Uterus (tissue), 4 donors: ENCODE measurements at places on chromosomes 7 and 10. TPM values are rescaled to one million over a fixed set of nuclear protein-coding genes. Genes with fewer than 3 reads are reported as not detected.
A peak's percentile ranks its signal among the peaks of the same experiment; 100 is the strongest.

DNA sequence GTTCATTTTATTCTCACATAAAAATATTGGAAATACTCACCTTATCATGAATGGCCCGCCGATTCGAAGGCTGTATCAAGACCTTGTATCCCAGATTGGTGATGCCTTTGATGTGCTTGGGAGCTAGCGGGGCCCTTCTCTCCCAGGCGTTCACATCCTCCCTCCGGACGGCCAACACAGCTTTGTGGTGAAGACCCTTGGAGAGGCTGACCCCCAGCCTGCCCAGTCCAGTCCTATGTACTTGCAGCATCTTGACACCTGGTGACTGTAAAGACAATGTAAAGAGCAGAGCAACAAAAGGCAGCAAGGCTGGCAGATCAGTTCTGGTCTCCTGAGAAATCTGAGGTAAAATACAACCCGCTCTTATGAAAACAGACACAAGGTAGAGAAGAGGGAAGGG, 10.6 kb downstream of the AASS start:
- no peak for DNase-seq

DNA sequence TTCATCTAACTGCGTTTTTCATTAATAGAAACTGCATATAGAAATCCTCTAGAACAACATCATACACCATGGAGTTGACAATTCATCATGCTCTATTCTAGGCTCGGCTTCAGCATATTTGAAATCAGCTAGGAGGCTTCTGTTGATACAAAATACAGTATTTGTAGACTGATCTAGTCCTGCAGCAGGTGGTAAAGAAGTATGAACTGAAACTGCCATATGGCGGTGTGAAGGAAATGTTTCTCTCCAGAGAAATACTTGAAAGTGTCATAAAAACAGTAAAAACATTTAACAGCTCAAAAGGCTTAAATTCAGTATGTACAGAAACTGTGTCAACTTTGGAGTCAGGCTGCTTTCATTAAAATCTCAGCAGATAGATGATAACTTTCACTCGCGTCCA, 32.0 kb upstream of the MYO3A start:
- no peak for DNase-seq

DNA sequence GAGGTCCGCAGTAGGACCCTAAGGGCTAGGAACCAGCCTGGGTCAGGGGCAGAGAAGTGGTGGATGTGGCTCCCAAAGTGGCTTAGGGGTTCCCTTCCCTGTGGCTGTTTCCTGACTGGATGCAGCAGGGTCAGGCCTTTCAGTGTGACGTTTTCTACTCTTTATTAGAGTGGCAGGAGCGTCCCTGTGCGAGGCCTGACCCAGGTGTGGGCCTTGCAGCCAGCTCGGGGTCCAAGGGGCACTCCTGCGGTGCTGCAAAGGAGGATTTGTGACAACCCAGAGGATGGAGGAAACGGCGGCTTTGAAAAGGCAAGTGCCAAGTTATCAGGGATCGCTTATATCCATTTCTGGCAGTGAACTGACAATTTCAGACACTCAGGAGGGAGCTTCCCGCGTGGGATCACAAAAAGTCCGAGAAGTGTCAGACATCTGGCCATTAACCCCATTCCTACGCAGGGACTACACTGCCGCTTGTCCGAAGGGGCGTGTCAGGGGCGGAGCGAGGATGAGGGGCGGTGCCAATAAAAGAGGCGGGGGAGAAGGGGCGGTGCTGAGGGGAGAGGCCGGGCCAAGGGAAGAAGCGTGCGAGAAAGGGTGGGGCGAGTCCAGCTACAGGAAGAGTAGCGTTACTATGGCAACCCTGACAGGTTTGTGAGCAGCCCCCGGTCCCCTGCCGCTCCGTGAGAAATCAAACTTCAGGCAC, 98.8 kb upstream of the ZNF722 start:
- DNase-seq: peak; percentile 64

GRCh38 chr10:10629512-10629911, 388.2 kb upstream of the CELF2 start:
- no peak for DNase-seq

DNA sequence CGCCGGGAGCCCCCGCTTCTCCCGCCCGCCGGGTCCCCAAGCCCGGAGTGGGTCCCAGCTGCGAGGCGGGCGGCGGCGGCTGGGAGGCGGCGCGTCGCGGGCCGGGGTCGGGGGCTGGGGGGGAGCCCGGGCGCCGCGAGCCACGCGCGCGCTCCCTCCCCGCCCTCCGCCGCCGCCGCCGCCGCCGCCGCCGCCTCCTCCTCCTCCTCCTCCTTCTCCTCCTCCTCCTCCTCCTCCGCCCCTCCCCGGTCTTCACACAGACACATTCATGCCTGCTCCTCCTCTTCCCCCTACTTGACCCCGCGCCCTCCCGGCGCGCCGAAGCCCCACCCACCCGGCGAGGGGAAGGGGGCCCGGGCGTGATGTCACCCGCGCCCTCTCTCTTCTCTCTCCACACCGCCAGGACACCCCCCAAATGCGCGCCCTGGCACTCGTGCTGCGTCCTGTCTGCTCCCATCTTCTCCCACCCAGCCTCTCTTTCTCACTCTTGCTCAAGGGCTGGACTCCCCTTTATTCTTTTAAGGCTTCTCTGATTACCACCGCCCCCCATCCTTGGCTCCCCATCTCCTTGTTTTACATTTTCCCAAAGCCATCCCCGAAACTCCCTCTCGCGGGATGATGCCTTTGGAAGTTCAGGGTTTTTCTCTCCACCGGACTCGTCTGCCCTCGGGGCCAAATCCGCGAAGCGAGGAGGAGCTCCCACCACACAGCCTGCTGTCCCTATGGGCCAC, 967 bp upstream of the GLI3 start:
- DNase-seq: peak; percentile 89

GRCh38 chr7:17441557-17441956, 143.1 kb downstream of the AHR start:
- no peak for DNase-seq

The PROSER2 gene
- 2.1 TPM for total RNA-seq

DNA sequence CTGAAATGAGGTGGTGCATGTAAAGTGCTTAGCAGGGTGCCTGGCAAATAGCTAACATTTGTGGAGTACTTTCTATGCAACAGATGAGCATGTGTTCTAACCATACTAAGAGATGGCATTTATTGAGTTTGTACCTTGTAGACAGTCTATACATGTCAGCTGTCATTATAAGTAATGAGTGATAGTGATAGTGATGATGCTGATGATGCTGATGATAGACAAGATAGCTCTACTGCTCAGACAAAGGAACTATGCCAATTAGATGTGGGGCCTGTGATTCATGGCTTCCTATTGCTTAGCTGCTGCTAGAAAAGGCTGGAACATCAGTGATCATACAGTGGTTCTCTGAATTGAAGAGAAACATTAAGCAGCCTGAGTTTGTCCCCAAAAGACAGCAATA, 585.8 kb downstream of the KCNMA1 start:
- DNase-seq: no peak

DNA sequence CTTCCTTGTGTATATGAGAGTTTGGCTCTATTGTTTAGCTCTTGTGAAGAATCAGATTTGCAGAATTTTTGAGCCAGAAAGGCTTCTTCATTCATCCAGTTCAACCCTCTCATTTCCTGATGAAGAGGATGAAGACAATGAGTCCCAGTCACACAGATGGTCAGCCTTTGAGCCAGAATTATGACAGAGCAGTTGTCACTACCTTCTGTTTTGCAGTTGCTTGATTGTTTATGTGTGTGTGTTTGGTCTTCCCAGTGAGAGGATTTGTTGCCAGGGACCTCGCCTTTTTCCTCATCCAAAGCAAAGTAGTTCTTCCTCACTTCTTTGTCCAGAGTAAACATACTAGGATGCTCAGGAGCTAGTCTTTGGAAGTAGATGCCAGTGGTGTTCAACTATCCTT, 15.6 kb downstream of the MDFIC start:
- DNase-seq: no peak

DNA sequence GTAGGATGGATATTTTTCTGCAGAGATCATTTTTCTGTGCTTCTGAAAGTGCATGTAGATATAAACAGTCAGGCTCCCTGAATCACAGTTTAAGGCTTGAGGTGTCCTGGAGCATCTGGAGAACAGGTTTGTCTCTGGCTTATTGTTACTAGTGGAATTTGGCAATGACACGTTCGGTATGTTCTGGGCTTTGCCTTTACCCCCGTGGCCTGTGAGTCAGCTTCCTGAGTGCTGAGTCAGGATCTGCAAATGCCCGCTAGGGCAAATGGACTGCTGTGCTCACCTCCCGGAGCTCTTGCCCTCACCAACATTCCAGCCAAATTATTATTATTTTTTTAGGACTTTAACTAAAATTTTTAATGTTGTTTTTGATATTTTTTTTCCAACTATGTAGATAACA, 192.5 kb upstream of the PRSS1 start:
- DNase-seq: no peak

GRCh38 chr7:37916673-37917660, at the start of gene SFRP4:
TSS of gene SFRP4 (minus strand) at chr7:37916817. CDS start at chr7:37916537, 280 bp downstream.
- DNase-seq: peak; percentile 85

DNA sequence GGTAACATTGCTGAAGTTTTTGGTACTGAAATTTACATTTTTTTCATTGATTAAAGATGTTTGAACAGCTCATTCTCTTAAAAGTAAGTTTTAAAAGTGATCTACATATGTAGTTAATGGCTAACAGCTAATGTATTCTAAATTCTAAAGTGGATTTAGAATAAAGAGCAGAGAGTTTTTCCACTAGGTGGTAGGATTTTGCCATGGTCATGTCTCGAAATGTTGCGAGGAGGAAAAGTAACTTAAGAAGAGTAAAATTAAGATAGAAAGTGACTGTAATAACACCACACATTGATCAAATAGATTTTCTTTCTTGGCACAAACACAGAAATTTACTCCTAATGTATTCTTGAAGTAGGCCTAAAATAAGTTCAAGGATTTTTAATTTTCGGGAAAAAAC, 19.8 kb downstream of the LSMEM1 start:
- no peak for DNase-seq

DNA sequence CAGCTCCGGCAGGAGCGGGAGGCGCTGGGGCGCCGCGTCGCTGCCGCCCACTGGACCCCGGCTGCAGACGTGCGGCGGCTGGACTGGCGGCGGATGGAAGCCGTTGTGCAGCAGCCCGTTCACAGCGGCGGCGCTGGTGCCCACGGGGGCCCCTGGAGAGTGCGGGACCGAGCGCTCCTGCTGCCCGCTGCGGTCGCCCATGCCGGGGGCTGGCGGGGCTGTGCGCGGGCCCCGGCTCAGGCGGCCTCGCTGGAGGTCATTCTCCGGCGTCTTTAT, 413 bp downstream of the PANK1 start:
- no peak for DNase-seq

DNA sequence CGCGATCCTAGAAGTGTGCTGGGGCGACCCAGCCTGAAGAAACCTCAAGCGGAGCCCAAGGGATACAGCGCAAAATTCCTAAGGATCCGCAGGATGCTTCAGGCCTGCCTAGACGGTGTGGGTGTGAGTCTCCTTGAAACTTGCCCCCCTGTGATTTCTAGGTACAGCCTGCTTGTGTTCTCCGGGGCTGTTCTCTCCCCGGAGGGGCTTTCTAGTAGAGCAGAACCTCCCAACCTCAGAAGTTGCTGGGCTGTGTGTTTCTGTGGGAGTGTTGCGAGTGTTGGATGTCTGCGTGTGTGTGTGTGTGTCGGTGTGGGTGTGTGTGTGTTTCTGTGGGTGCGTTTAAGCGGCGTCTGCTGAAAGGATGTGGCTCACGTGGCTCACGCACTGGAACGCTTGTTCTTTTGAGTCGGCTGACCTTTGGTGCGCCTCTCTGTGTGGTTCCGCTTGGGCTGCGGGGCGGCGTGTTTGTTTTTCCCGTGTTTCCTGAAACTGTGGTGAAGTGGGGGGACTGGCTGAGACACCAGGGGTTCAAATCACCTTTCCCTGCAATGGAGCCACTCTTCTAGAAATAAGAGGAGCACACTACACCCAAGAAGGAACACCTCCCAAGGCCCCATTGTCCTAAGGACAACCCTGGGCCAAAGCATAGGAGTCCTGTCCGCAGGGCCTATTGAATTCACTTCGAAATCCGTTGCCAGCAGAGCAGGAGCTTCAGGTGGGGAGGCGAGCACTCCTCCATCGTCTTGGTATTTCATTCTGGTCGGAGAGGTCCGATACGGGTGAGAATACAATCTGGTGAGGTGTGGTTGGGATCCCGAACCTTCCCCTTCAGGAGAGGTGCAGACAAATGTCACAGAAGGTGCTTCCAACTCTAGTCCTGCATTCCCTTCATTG, 25.1 kb upstream of the ZNF273 start:
- no peak for DNase-seq

The CALML5 gene
- total RNA-seq: not detected

The FFAR4 gene
- not detected for total RNA-seq

The SORCS1 gene
- total RNA-seq: 0.29 TPM

DNA sequence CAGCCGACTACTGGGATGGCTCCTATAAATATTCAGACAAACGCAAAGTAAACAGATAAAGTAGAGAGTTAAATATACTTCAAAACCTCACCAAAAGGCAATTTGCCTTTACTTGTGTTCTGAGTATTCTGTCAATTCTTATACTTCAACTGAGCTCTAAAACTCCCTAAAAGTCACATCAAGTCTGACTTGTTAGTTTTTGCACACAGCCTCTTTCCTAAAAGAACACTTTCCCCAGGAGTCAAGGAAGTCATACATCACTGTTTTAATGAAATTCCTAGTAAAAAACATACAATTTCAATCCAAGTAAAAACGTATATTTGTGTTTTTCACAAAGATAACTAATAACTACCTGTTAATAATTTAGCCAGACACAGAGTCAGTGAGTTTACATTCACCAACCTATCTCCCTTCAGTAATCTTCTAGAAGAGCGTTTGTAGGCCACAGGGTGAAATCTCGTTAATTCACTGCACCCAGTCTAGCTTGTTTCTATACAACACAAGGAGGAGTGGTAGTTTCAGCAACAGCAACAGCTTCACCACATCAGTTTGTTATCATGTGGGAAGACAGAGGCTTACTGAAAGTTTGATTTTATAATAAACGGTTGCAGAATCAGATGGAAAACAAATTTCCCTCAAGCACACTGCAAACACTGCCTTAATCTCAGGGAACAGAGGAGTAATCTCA, 2.7 kb downstream of the COBL start:
- DNase-seq: no peak

- no peak for DNase-seq
Measured at GRCh38 chr7:102897211-102897631, 15.6 kb upstream of the LRRC17 start.

DNA sequence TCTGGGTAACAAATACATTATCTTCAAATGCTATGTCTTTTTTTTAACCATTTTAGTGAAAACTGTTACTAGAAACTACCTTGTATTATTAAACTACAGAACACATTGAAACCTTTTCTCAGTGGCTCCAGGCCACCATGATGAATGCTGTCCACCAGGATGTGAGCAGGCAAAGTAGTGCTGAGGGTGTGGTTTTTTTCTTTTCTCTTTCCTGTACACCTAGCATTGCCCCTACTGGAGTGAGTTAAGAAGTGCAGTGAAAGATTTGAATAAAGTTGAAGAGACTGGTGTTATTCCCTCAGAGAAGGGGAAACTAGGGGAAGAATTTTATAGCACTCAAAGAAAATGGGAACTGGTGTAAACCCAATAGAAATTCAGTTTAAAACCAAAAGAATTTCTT, 120.0 kb upstream of the SAMD8 start:
- no peak for DNase-seq

DNA sequence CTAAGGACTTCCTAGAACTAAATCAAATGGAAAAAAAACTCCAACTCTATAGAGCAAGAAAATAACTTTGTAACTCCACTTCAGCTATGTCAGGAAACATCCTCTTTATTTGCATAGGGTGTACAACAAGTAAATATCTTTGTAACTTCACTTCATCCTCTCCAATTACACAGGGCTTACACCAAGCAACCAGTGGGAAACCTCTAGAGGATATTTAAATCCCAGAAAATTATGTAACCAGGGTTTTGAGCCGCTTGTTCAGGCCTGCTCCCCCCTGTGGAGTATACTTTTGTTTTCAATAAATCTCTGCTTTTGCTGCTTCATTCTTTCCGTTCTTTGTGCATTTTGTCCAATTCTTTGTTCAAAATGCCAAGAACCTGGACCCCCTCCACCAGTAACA, 22.2 kb downstream of the LIPJ start:
- no peak for DNase-seq
